ENCODE measurements at places on chromosomes 7 and 10.

DNA sequence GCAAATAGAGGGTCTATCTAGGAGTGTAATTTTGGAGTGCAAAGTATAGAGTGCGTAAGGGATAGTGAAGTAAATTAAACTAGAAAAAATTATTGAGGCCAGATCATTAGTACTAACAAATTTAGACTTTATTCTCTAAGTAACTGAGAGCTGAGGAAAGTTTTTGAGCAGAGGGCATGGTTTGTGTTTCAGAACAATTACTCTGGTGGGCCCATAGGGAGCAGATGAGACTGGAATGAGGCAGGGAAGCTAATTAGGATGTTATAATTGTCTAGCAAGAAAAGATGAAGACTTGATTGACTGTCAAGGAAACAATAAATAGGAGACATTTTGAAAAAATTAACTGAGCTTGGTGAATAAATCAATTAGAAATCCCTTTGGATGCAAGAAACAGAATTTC, 37.8 kb upstream of the IMMP2L start:
- DNase-seq: no peak

GRCh38 chr10:117277675-117278074, 36.8 kb downstream of the SLC18A2 start:
- DNase-seq: no peak

GRCh38 chr7:63039882-63040281, 958.8 kb upstream of the ZNF722 start:
- DNase-seq: no peak

DNA sequence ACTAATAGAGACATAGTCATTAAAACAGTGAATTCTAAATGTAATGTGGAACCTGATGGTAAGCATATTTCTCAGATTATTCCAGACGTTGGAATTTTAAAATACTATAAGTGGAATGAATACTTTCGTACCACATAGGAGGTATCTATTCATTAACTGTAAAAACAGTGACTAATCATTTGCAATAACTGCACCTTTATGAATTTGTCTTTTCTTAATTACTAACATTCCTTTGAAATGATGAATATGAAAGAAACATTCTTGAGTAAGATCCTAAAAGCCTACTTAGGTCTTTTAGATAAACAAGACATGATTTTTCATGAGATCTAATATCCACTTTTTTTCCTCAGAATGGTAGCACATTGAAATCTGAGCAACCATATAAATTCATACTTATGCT, 549.0 kb upstream of the LRRN3 start:
- DNase-seq: no peak

GRCh38 chr10:91137822-91138221, 82.6 kb upstream of the PCGF5 start:
- DNase-seq: no peak

- no peak for DNase-seq
Observed at GRCh38 chr10:118841881-118842605, 87.3 kb upstream of the CACUL1 start.

DNA sequence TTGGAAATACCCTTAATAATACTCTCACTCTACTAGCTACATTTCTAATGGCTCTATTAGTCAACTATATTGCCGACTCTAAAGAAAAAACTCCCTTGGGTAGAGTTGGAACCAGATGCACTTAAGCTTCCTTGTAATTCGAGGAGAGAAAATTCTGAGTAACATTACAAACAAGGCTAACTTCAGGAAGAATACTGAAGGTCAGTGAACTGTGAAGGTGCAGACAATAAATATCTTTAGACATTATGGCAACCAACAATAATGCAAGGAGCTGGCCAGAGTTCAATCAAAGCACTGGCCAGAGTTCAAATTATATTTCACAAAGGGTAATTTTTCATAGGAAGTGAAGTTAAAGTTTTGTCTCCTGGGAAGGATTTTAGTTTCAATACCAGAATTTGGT, 40.7 kb upstream of the MRLN start:
- DNase-seq: no peak

GRCh38 chr10:80167471-80168161, 35.1 kb downstream of the PLAC9 start:
- DNase-seq: no peak

- no peak for DNase-seq
Observed at GRCh38 chr7:71787513-71787912, 624.6 kb downstream of the CALN1 start.

DNA sequence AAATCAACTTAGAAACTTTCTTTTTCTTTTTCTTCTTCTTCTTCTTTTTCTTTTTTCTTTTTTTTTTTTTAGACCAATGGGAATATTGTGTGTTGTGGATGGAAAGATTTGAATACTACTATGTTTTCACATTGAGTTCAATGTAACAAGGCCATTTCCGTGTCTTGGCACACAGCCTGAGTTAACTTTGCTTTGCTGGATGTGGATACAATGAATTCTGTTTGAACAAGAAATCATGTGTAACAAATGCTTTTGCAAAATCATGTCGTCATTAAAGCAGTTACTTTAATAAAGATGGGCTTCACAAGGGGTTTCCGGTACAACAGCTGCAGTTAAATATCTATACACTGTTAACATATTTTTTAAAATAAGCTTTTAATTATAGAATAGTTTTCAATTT, 13.5 kb upstream of the ENTPD1 start:
- no peak for DNase-seq

- DNase-seq: no peak
Observed at GRCh38 chr7:27316311-27316710, 73.7 kb downstream of the EVX1 start.

- no peak for DNase-seq
Observed at GRCh38 chr10:17644485-17644943, 563 bp downstream of the STAM start.

GRCh38 chr10:103812432-103812831, 42.9 kb downstream of the SH3PXD2A start:
- no peak for DNase-seq

DNA sequence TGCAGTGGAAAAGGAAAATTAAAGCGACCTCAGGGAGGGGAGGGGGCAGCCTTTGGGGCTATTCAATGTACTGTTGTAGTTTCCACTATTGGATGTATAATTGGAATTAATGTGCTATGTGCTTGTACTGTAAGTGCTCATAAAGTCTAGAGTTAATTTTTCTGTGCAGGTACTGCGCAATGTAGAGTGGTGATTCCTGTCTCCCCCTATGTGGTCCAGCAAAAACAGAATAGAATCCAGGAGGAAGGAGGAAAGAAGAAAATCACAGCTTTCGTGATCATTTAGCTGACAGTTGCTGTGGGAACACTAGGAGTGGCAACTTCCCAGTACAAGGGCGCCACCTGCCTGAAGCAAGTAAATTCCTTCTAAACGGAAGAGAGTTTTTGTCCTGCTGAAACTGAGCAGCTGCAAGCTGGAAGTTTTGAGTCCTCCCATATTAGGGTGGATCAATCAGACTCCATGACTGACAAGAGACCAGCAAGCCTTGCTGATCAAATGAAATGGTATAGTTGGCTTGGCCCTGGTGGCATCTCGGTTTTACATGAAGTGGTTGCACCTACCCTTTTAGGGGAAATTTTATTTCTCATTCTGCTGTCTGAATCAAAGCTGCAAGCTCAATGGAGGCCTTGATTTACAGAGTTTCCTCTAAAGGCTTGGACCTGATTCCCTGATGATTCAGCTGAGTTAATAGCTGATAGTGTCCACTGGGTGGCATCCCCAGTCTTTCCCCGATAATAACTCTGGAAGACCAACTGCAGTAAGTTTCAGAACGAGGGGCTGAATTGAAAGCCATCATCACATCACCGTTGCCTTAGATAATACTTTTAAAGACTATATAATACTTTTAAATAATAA, 299.8 kb downstream of the HGF start:
- no peak for DNase-seq

DNA sequence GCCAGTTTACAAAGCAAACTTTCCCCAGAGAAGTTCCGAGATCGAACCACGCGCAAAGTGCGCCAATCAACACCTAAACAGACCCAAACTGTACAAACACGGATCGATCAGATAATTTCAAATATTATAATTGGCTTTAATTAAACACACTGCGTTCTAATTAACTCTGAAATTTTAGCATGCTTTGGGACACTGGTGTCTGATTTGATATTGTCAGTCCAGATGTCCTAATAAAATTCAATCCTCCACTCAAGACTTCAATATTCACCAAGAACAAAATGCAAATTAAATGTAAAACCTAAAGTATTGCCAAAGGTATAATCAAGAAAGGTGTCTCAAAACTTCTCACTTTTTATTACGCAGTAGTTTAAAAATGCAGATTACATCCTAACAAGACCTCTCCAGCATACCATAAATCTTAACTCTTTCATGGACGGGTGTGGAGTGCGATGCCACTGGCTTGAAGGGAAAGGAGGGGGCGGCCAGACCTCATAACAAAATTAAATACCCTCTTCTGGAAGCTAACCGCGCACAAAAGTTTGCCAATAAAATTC, 5.9 kb upstream of the EBF3 start:
- DNase-seq: no peak

- no peak for DNase-seq
Observed at GRCh38 chr10:96918214-96919002, 86.3 kb downstream of the LCOR start.

DNA sequence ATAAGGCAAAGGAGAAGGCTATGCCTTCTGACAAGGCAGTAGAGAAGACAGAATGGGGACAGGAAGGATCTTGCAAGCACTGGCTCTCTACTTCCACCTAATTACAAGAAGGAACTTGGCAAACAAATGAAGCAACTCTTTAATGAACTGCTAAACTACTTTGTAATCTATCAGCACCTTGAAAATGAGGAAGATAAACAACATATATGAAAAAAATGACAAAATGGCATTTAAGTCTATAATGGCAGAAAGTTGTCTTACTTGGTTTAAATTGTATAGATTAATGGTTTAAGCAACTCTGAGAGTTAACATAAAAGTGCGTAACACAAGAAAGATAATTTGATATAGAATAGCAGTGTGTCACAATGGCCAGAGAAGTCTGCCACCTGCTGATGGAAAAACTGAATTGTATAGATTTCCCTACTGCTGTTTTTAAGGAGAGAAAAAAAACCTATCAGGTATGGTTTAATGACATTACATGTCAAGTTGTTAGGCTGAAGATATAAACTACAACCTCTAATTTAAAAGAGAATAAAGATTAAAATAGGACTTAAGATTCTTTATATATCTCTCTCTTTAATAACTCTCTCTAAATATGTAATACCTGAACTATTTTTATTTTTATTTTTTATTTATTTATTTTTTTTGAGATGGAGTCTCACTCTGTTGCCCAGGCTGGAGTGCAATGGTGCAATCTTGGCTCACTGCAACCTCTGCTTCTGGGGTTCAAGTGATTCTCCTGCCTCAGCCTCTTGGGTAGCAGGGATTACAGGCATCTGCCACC, 11.8 kb downstream of the NT5C3A start:
- peak; percentile 11 for DNase-seq

- no peak for DNase-seq
Observed at GRCh38 chr10:12041766-12042408, 722 bp downstream of the UPF2 start.

- DNase-seq: no peak
Observed at GRCh38 chr10:61299841-61300240, 153.3 kb downstream of the TMEM26 start.
